ENCODE measurements at places on chromosomes 12 and 14.

DNA sequence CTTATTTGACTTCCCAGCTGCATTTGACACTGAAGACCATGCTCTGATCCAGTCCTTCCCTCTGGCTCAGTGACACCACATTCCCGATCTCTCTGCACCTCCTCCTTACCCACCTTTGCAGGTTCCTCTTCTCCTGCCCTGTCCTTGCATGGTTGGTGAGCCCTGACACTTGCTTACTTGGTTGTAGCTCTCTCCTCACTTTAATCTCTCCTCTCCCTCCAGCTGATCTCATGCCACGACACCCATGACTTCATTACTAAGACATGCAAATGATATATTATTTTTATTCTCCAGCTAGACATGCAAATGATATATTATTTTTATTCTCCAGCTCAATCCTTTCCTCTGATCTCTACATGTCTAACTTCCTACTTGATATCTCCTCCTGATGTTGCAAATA, at the start of gene SERPINA9:
SERPINA9 (minus strand) TSS at position 175 of the 400 bp plus-strand sequence. CDS start 6,357 bp downstream, outside the sequence.
- no peak for DNase-seq

DNA sequence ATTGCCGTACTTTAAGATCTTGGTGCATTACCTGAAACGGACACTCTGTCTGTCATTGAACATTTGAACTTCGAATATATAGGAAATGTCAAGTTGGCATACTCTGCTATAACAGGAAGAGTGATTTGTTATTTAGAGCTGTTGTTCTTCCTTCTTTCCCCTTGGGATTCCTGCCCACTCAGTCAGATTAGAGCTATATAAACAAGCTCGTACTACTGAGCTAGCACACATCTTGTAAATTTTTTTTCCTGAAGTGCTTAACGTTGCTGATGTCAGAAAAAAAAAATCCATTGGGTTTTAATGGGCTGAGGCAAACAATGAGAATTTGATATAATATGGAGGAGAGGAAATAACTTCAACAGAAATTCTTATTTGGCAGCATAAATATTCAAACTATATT, 26.8 kb downstream of the RGS6 start:
- no peak for DNase-seq

GRCh38 chr12:109655578-109655977, 58.0 kb upstream of the FAM222A start:
- no peak for DNase-seq

DNA sequence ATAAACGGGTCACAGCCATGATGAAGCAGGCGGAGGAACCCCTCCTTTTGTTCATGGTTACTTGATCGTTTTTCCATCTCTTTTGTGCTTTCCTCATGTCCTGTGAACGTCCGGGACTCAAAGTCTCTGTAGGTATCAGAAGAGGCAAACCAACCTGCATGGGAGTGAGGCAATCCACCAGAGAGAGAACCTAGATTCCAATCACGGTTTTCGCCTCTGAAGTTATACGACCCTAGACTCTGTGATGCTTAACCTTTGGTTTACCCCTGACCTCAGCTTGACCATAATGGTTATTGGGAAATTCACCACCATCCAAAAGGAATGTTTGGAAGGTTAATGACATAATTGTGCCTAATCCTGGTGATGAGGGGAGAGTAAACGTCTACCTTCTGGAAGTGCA, 186.8 kb upstream of the PRICKLE1 start:
- DNase-seq, result no peak

DNA sequence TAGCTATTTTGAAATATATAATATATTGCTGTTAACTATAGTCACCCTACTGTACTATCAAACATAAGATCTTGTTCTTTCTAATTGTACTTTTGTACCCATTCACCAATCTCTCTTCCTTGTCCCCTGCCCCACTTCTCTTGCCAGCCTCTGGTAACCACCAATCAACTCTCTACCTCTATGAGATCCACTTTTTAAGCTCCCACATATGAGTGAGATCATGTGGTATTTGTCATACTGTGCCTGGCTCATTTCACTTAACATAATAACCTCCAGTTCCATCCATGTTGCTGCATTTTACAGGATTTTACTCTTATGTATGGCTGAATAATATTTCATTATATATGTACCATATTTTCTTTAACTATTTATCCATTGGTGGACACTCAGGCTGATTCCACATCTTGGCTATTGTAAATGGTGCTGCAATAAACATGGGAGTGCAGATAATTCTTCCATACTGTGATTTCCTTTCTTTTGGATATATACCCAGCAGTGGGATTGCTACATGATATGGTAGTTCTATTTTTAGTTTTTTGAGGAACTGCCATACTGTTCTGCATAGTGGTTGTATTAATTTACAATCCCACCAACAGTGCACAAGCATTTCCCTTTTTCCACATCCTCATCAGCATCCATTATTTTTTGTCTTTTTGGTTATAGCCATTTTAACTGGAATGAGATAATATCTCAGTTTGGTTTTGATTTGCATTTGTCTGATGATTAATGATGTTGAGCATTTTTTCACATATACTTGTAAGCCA, 33.5 kb upstream of the SPIC start:
- no peak for DNase-seq

GRCh38 chr12:103198499-103198898, 241.0 kb downstream of the ASCL1 start:
- no peak for DNase-seq

- DNase-seq, result no peak
These were observed 38.4 kb downstream of the GALNT16 start for GRCh38 chr14:69298131-69299071.

DNA sequence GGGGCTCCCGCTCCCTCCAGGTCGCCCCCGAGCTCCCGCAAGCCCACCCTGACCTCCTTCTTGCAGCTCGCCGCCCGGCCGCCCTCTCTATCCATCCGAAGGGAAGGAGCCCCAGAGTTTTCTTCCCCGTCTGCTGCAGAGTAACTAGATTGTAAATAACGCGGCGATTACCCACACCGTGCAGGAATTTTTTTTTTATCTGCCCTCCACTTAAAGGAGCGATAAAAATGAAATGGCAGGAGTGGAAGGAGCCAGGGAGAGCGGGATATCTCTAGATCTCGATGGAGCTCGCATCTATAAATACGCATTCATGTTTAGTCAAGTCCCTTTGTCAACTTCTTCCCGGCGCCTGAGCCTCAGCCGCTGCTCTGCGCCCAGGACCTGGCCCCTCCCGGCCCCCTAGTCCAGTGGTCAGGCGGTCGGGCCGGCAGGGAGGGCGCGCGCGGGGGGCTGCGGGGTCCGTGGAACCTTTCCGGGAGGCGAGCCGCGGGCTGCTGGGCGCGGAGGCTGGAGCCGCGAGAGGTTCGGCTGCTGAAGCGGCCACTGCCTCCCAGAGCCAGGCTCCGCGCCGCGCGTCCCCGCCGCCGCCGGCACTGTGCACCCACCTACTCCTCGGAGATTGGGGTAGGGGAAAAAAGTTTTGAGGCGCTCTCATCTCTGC, 386.0 kb downstream of the BCAT1 start:
- peak; percentile 9 for DNase-seq

DNA sequence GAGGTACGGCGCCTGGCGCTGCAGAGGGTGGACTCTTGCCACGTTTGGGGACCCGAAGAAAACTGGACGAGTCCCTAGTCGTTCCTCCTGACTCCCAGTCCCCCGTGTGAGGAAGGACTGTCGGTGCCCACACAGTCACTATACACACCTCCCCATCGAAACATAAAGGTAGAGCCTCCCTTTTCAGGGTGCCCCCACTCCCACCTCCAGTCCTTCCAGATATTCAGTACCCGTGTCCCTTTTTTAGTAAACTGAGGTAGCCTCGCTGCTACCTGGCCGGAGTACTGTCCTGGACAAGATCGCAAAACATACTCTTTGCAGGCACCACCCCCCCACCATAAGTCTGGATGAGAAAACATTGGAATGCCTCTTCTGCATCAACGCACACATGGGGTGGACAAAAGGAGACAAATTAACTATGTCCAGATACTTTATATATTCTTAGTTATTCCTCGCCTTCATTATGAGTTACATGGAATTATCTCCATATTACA, 610 bp upstream of the KMT2D start:
- no peak for DNase-seq

GRCh38 chr12:97387844-97388243, 74.8 kb upstream of the RMST start:
- no peak for DNase-seq

All from GM06990 (cell line).